ENCODE measurements at places on chromosomes 7 and 10. TPM values are rescaled to one million over a fixed set of nuclear protein-coding genes. Genes with fewer than 3 reads are reported as not detected.

DNA sequence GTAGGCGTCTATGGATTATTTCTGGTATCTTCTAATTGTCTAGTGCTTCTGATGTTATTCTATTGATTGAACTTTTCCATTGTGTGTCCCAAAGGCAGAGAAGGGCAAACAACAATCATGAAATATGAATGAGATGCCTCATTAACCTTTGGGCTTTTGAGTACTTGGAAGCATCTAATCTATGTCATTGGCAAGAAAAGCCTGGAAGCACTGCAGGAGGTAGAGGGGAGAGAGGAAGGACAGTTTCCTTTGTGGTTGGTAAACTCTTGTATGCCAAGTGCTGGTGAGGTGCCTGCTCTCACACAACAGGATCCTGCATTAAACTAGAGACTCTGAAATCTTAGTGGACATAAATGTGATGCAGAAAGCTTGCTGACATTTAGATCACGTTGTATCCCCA lies 155.2 kb upstream of the TPK1 start:
- no peak for DNase-seq

DNA sequence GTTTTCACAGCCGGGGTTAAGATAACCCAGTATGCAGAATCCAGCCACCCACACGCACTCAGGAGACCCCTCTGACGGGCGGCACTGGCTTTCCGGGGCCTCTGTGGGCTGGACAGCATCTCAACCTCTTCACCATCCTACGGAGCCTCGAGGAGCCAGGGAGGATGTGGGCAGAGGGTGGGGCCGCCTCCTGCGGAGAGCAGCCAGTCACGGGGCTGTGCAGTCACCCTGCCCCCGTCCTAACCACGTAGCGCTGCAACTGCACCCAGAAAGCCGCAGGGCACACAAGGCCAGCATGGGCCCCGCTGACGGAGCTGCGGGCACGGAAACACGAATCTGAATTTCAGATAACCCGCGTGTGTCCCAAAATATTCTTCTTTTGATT lies 270.3 kb downstream of the ELFN1 start:
- DNase-seq: peak; percentile 98

- no peak for DNase-seq
These were observed 55.2 kb downstream of the JAKMIP3 start for GRCh38 chr10:132120734-132121510.

DNA sequence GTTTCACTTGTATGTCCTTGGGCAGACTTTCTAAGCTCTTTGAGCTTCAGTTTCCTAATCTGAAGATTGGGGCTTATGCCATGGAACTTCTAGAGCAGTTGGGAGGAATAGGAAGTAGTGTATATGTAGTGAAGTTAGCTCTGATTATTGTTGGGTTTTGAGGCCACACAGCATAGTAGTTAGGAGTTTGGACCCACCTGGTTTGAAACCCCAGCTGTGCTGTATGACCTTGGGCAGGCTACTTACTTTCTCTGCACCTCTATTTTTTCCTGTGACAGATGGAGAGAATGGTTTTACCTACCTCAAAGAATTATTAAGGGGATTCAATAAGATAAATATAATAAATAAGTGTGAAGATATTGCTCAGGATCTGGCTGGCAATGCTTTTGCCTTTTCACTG lies 61.4 kb upstream of the ADRB1 start:
- no peak for DNase-seq

- no peak for DNase-seq
These were observed 134.1 kb downstream of the ADCYAP1R1 start for GRCh38 chr7:31186202-31186601.

DNA sequence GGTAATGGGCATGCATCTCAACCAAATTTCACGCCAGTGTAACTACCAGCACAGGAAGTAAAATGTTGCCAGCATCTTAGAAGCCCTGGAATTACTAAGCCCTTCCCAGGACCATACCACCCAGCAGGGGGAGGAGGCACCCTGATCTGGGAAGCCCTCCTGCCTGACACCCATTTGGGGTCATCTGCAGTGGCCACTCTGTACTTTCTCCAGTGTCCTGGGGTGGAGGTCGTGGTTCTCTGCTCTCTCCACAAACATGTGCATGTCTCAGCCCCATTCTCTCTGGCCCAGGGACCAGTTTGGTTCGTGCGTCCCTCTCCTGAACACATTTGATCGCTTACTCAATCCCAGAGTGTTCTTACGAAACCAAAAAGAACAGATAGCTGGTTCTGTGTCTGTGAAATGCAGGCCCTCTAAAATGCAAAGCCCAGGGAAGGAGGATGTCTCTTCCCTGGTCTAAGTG lies 9.4 kb upstream of the LRRC27 start:
- DNase-seq: peak; percentile 46

JAZF1 gene
- total RNA-seq: 9.1 TPM

TMEM229A gene
- not detected for total RNA-seq

DNA sequence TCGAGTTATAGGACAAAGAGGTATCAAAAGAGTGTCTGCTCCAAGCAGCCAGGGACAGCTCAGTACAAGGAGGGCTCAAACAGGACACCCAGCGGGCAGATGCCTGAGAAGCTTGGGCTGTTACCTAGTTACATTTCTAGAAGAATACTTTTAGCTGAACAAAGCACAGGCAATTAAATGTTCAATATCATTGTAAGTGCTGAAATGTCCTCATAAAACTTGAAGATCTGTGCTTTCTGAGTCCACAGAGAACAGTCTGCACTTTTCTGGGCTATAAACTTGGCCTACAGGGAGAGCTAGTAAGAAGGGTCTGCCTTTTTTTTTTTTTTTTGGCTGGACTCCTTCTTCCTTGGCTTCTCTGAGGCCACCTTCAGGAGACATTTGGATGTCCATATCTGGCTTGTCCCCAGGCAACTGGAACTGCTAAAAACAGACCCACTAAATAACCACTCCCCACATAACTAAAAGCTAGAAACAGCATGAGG lies 123.2 kb downstream of the SLC16A9 start:
- no peak for DNase-seq

DNA sequence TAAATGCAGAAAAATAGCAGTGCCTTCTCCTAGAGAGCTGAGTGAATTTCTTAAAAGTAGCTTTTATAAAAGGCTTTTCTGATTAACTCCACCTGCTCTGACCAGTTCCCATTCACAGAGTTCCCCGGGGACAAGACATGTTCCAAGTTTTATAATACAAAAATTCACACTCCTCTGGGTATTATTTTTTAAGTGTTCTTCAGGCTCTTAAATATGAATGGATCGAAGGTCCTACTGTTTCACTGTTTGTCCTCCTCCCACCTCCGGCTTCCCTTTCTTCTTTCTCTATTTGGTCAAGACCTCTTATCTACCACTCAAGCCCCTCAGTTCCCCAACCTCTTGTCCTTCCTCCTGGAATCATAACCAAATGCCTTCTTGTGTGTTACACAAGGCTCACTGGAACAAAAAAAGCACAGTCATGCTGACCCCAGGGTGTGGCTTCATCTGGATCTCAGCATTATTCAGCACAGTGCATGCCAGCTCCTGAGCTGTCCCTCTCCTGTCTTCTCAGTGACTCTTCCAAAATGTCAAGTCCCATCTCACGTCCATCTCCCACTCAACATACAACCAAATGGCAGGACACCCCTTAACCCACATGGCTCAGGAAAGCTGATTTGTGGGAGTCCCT lies 222.4 kb downstream of the SORCS1 start:
- DNase-seq: no peak

DNA sequence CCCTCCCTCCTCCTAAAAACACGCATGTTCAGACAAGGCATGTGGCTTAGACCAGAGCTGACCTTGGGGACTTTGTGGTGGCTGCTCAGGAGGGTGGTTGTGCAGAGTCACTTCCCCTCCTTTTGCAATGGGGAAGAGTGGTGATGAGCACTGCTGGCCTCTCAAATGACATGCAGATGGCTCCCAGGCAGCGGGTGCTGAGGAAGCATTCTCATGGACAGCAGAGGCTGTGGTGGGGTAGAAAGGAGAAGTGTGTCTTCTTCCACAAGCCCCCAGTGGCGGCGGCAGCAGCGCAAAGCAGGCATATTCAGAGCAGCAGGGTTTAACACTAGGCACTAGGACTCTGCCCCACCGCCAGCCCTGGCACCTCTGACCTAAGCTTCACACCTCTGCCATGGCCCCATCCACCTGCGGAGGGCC lies 105.9 kb upstream of the ANLN start:
- DNase-seq: peak; percentile 45

GRCh38 chr10:130350996-130351395 lies 214.8 kb downstream of the GLRX3 start:
- no peak for DNase-seq

DNA sequence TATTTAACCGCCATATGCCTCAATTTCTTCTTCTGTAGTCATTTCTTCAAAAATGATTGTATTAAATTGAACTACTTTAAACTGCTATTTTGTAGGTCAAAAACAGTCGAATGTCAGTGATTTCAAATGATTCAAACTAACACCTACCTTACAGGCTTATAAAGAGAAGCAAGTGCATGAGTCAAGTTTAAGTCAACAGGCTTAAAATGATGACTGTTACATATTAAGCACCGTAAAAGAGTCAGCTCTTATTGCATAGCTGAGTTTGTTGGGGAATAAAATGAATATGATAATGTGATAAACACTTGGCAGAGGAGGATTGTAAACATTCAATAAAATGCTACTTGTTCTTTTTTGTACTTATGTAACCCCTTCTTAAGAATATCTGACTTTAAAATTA lies 90.1 kb upstream of the ANKRD1 start:
- DNase-seq: no peak

DNA sequence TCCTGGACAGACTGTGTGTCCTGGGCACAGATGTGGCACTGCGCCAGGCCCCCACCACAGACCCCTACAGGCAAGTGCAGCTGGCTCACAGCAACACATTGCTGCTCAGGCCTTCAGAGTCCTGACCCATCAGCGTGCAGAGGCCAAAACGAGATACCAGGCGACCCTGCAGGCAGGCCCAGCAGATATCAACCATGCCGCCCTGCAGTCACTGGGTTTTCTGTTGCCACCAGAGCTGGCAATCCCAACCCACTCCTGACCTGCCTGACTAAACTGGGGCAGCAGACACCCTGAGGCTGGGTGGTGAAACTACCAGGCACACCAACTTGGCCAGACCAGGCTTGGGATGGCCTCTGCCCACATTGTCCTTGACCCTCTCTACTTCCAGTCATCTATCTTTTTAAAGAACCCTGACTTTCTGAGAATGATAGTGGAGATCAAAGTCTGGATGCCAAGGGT lies 20.3 kb downstream of the ZCCHC24 start:
- no peak for DNase-seq

H2BK1 gene
- total RNA-seq: not detected

DNA sequence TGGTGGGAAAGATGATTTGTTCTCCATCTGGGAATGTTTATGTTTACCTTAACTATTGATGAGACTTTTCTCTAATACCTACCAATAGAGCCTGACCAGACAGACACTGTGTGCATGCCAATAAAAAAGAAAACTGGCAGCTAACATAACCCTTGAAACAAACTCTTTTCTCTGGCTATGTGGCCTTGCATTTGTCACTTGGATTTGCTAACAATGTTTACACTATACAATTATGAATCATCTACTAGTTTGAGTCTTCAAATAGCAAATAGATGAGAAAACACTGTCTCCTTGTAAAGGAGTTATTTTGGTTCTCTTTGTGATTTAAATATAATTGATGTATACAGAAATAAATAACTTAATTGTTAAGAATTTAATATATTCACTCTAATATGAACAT lies 273.1 kb downstream of the SEMA3D start:
- peak; percentile 7 for DNase-seq

ZNF853 gene
- under 0.01 TPM for total RNA-seq

GRCh38 chr7:114941692-114942091 lies 19.8 kb downstream of the MDFIC start:
- DNase-seq: no peak
